ENCODE measurements at places on chromosomes 5 and 9. TPM values are rescaled to one million over a fixed set of nuclear protein-coding genes. Genes with fewer than 3 reads are reported as not detected.

GRCh38 chr5:175059687-175060211 is 335.4 kb downstream of the MSX2 start:
- no peak overlapping the region for H3K4me3 ChIP-seq
- H3K4me1 ChIP-seq = no peaks in the 10 kb centered on the region
- no peak for DNase-seq
- no peaks in the 10 kb centered on the region for H3K36me3 ChIP-seq
- peaks cover 7% of the 10 kb centered on the region for H3K27me3 ChIP-seq

The ABHD17B gene
- total RNA-seq = 21.9 TPM

GRCh38 chr5:76177978-76178377 is 94.8 kb downstream of the SV2C start:
- no peaks in the 10 kb centered on the region for H3K27me3 ChIP-seq
- no peak for DNase-seq
- no peaks in the 10 kb centered on the region for H3K36me3 ChIP-seq
- no peaks in the 10 kb centered on the region for H3K4me1 ChIP-seq

GRCh38 chr5:114317751-114318150 is 44.1 kb upstream of the KCNN2 start:
- no peaks in the 10 kb centered on the region for H3K27me3 ChIP-seq
- no peak for DNase-seq
- H3K4me1 ChIP-seq = no peaks in the 10 kb centered on the region
- no peak overlapping the region for H3K4me3 ChIP-seq
- H3K27ac ChIP-seq = no peak overlapping the region
- no peaks in the 10 kb centered on the region for H3K36me3 ChIP-seq

DNA sequence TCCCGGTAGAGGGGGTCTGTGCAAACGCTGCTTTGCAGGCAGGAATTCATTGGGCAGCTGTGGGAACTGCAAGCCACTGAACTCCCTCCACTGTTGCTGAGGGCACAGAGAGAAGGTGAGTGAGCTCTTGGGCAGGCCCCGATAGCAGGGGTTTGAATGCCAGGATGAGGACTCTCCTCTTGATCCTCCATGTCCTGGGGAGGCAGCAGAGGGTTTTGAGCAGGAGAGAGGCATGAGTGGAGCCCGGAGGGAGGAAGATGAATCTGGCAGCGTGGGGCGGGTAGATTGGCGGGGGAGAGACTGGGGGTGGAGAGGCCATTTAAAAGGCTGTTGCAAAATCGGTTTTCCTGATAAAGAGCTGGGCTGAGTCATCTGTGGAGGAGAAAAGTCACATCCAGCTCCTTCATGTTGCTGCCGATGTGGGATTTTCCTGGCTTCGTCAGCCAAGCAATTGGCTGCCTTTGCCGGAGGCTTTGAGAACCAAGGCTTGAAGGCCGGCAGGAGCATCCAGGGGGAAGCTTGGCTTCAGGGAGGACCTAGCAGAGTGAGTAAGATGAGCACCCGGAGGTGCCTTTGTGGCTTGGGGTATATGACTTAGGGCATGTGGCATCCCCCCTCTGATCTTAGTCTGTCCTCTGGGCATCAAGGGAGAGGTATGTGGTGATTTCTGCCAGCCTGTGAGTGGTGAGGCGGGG is at the start of gene SYNPO:
TSS of gene SYNPO (plus strand) at position 350 of the 695 bp plus-strand sequence. CDS start 7,616 bp downstream, outside the sequence.
- peaks cover 91% of the 10 kb centered on the region for H3K4me1 ChIP-seq
- H3K27me3 ChIP-seq = no peaks in the 10 kb centered on the region
- H3K36me3 ChIP-seq = no peaks in the 10 kb centered on the region
- H3K4me3 ChIP-seq = peak within 1 kb of the TSS; percentile 42

DNA sequence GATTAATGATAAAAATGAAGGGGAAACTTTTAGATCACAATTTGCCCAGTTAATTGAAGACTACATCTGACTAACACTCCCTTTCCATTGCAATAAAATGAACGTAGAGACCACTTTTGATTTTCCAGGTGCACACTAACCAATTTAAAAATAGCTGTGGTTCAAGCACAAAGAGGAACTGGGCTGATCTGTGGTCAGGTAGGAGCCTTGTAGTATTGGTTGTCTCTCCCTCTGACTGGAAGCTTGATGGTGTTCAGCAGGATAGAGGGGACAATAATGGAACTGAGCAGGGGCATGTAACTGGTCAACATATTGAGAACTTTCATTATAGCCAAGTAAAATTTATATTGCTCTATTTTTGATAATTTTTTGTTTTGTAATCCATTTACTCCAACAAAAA is 886.8 kb upstream of the SEMA6A start:
- H3K36me3 ChIP-seq = no peaks in the 10 kb centered on the region
- no peaks in the 10 kb centered on the region for H3K27me3 ChIP-seq
- H3K27ac ChIP-seq = no peak overlapping the region
- no peak for DNase-seq
- no peaks in the 10 kb centered on the region for H3K4me1 ChIP-seq

DNA sequence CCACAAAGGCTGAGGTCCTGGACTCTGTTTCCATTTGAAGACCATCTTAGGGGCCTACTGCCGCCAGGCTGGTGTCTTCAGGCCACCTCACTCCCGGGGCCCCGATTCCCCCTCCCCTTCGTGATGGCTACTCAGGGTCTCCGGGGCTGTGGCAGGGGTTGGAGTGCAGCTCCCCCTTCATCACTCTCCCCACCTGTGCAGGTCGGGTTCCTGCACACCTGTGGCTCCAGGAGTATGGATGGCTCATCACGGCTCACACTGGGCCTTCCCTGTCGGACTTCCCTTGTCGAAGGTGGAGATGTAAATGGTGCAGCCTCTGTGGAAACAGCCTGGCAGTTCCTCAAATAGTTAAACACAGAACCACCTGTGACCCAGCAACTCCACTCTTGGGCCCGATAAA is 11.9 kb downstream of the LCN9 start:
- no peak for DNase-seq
- no peak overlapping the region for H3K4me3 ChIP-seq
- H3K27ac ChIP-seq = no peak overlapping the region
- no peaks in the 10 kb centered on the region for H3K4me1 ChIP-seq
- H3K27me3 ChIP-seq = peaks cover 77% of the 10 kb centered on the region
- H3K36me3 ChIP-seq = no peaks in the 10 kb centered on the region

GRCh38 chr5:133428072-133428660 is 184.2 kb downstream of the FSTL4 start:
- H3K36me3 ChIP-seq = no peaks in the 10 kb centered on the region
- H3K27ac ChIP-seq = no peak overlapping the region
- no peak overlapping the region for H3K4me3 ChIP-seq

- no peak overlapping the region for H3K4me3 ChIP-seq
- no peaks in the 10 kb centered on the region for H3K27me3 ChIP-seq
- no peaks in the 10 kb centered on the region for H3K4me1 ChIP-seq
- no peak for DNase-seq
Observed at GRCh38 chr5:88669371-88670050, 213.5 kb downstream of the MEF2C start.

The DDX46 gene
- 76.5 TPM for total RNA-seq

GRCh38 chr9:134502809-134503211 is 138.8 kb upstream of the COL5A1 start:
- peak; percentile 50 for DNase-seq
- no peak overlapping the region for H3K27ac ChIP-seq
- peaks cover 47% of the 10 kb centered on the region for H3K27me3 ChIP-seq

GRCh38 chr9:104927216-104927911 is 591 bp downstream of the ABCA1 start:
- peak; percentile 43 for DNase-seq
- H3K27ac ChIP-seq = peak overlapping the region; percentile 84
- no peaks in the 10 kb centered on the region for H3K27me3 ChIP-seq
- 0 out of 2 replicates have a peak, but pooled peaks cover 7% of the 10 kb centered on the region for H3K36me3 ChIP-seq

DNA sequence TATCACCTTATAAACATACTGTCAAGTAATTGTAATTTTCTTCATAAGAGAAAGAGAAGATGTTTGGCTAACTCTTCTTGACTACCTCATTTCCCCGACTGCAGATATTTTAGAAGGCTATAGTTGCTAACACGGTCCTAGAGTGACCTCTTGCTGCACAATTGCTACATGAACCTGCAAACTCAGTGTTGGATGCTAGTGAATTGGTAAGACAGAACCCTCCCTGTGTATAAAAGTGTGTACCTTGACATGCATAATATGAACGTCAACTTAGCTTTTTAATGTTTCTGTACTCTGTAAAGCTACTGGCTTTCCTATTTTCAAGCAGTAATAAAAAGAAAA is 46.7 kb upstream of the CER1 start:
- no peaks in the 10 kb centered on the region for H3K27me3 ChIP-seq
- DNase-seq = no peak
- no peak overlapping the region for H3K4me3 ChIP-seq
- no peaks in the 10 kb centered on the region for H3K36me3 ChIP-seq

DNA sequence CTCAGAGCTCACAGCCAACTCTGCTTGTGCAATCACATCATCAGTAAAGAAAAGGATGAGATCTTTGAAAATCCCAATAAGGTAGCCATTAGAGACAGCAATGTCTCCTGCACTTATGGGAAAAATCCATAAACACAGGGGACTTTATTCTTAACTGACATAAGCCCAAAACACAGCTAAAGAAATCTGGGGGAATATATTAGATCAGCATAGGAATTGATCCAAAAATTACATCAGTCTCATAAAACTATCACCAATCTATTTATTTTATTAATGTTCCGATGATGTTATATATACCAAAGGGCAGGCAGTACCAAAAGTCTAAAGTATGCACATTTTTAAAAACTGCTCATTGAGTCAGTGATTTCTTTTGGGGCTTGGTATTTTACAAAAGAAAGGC is 6.9 kb downstream of the MRPS27 start:
- H3K27me3 ChIP-seq = no peaks in the 10 kb centered on the region
- no peak overlapping the region for H3K27ac ChIP-seq

Data from PC-9 (cell line).